ENCODE measurements at places on chromosomes 5 and 9.

- no peak for DNase-seq
Measured at GRCh38 chr5:157059093-157059539, at the start of gene HAVCR1. HAVCR1 (minus strand) TSS chr5:157059116; CDS start chr5:157057943, 1,173 bp downstream.

GRCh38 chr5:35309365-35310130 lies 79.3 kb upstream of the PRLR start:
- DNase-seq: no peak

GRCh38 chr5:129099184-129099569 lies 4.6 kb downstream of the ISOC1 start:
- no peak for DNase-seq

GRCh38 chr9:16624744-16625117 lies 245.7 kb downstream of the BNC2 start:
- DNase-seq: no peak

GRCh38 chr5:138461343-138462125 lies 3.7 kb upstream of the EGR1 start:
- no peak for DNase-seq

- DNase-seq: no peak
Measured at GRCh38 chr9:127176631-127177030, 54.2 kb upstream of the ANGPTL2 start.

- no peak for DNase-seq
Measured at GRCh38 chr5:169344629-169345028, 43.7 kb upstream of the SLIT3 start.

DNA sequence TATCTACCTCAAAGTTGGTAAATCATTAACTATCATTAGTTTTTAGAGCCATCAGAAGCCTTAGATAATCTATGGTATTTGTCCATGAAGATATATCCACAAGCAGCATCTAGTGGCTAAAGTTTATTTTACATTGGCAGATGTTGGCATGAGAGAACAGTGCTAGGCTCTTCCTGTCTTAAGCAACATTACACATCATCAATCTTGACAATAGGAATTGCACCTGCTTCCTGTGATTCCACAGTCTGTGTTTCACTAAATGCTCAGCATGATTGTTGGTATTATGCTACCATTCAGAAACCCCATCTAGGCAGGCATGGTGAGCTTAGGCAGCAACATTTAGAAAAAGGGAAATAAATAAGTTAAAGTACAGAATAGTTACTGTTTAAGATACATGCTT lies 246.6 kb downstream of the SLCO4C1 start:
- DNase-seq: no peak

GRCh38 chr5:76579166-76579937 lies 43.9 kb downstream of the F2RL2 start:
- DNase-seq: no peak

- DNase-seq: no peak
Measured at GRCh38 chr5:122730456-122730855, 44.4 kb upstream of the SNX2 start.

- DNase-seq: no peak
Measured at GRCh38 chr9:33198165-33198564, 31.0 kb upstream of the B4GALT1 start.

DNA sequence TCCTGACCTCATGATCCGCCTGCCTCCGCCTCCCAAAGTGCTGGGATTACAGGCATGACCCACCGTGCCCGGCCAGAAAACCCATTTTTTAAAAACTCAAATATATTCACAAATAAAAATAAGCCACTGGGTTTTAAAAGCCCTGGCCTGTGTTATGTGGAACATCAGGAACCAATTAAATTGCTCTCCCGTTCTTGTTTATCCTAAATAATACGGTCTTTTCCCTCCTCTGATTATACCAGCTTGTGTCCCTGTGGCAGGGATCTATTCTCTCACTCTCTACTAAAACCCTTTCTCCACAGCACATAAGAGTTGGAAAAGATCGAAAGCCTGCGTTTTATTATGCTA lies 30.1 kb upstream of the LPAR1 start:
- no peak for DNase-seq

DNA sequence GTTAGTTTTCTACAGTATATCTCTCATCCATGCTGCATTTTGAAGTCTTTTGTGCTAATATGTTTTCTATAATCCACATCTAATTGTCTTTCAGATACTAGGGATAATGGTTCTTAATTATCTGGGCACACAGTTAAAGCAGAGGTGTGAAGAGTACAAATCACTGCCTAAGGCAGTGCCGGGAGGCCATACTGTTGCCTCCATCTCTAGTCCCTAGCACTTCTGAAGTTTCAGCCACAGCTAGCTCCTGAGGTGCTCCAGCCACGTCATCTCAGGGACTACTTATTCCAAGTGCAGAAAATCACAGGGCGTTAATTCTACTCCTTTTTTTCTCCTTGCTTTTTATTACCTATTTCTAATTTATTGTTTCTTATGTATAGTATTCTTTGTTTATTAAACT lies 760.0 kb upstream of the FAM174A start:
- DNase-seq: no peak

DNA sequence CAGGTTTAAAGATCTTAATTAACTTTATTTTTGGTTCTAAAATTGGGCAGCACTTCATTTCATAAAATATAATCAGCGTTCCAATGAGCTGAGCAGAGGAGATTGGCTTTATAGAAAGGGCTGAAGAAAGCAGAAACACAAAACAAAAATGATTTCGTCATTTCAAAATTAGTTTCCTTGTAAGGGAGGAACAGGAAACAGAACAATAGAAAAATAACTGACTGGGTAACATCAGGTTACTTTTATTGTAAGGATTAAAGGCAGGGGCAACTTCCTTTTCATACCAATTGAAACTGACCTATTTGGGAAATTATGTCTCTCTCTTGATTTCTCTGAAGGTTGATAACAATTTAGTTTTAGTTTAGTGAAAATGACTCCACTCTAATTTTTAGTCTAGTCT lies 157.1 kb downstream of the ATP10B start:
- DNase-seq: no peak

DNA sequence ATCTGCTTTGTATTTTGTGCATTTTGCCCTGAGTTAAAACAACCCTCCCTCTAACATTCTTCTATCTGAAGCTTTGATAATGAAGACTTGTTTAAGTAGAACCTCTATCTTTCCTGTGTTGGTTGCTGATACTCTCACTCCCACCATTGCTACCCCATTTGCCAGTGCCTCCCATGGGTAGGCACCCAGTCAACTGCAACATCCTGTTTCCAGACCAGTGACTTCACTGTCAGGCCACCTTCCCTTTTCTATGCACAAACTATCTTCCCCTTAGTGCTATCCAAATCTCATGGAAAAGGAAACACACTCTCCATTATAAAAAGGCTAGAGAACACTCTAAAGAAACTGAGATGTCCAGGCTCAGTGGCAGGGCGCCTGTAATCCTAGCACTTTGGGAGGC lies 5.6 kb upstream of the IARS1 start:
- peak; percentile 5 for DNase-seq

GRCh38 chr5:170691657-170692056 lies 91.9 kb upstream of the GABRP start:
- no peak for DNase-seq

- DNase-seq: peak; percentile 28
Measured at GRCh38 chr9:99231711-99232110, 9.6 kb downstream of the SEC61B start.

GRCh38 chr9:134670042-134670525 lies 28.5 kb downstream of the COL5A1 start:
- no peak for DNase-seq

- DNase-seq: no peak
Measured at GRCh38 chr5:92944903-92945604, 636.0 kb downstream of the NR2F1-AS1 start.

DNA sequence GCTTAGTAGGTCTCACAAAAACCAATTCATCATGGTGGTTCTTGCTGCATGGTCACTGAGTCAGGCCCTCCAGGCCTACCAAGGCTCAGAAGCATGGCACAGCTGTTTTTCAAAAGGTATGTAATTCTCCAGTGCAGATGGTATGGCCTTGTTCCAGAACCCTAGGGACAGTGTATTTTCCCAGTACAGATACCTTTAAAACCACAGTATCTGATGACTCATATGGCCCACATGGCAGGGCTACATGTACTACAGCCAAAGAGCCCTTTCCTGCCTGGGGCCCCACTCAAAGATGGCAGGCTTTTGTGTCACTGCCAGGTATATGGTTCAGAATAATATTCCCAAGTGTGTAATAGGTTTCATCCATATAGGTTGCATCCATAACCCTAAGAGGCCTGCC lies 16.5 kb downstream of the CSF2 start:
- DNase-seq: no peak

- no peak for DNase-seq
Measured at GRCh38 chr5:103271570-103272289, 13.2 kb downstream of the MACIR start.

- DNase-seq: no peak
Measured at GRCh38 chr9:37062336-37062735, 28.3 kb upstream of the PAX5 start.

GRCh38 chr5:131245312-131245711 lies 18.5 kb upstream of the CDC42SE2 start:
- DNase-seq: no peak

DNA sequence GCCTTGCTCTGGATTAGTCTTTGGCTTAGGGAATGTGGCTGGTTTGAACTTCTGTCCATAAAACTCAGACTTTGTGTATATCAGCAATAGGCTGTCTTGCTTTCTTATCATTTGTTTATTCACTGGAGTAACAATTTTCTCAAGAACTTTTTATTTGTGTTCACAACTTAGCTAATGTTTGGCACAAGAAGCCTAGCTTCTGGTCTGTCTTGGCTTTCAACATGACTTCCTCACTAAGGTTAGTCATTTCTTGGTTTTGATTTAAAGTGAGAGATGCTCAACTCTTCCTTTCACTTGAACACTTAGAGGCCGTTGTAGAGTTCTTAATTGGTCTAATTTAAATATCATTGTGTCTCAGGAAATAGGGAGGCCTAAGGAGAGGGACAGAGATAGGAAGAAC lies 4.9 kb downstream of the FBXO38 start:
- DNase-seq: no peak

- no peak for DNase-seq
Measured at GRCh38 chr5:82804155-82804690, 273.0 kb downstream of the TMEM167A start.

DNA sequence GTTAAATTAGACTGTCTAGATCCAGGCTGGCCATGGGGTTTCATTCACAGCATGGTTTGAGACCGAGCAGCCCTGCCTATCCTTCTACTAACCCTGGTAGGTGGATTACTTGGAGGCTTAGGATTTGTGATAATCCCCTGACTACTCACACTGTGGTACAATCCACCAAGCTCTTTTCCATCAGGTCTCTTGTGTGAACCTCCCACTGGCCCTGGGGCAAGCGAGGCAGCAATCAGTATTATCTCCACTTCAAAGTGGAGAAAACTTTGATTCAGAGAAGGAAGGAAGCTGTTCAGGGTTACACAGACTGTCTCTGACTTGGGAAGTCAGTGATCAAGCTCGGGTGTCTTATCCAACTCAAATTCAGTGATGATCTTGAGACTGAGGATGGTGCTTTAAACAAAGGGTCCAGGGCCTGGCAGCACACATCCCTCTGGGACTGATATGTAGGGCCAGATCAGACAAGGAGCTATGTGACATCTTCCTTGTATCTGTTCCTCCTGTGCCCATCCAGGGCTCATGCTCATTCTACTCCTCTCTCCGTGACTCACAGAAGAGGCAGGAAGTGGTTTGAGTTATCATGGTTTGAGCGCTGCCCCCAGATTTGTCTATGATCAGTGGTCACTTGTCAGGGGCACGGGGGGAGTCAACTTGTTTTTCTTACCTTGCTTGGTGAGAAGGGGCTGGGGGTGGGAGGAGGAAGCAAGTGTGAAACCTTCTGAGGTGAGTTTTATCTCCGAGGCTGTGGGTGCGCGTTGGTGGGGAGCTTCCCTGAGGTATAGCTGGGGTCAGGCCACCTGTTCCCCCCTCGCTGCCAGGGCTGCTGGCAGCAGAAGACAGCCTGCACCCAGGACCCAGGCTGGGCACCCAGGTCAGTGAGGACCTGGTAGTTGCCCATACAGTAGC lies 48.6 kb downstream of the RGS3 start:
- DNase-seq: peak; percentile 45

DNA sequence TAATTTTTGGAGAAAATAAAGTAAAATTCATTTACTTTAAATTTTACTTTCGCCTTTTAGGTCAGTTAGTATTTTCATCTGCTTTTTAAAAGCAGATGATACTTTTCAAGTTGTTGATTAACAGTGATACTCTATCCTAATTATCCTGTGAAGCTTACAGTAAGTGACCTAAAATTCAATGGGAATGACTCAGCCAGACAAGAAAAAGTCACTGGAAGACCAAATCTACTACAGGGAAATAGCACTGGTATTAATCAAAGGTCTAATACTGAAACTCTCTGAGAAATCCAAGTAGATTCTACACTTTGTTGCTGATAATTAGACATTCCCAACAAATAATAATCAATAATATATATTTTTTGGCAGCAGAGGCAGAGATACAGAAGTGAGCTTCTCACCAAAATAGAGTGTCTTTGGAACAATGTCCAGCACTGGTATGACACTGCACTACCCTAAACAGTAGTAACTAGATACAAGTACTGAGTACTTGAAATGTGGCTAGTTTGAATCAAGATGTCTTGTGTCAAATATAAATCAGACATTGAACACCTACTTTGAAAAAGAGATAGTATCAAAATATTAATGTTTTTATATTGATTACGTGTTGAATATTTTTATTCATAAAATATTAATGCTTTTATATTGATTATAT lies 22.8 kb upstream of the ELL2 start:
- no peak for DNase-seq

DNA sequence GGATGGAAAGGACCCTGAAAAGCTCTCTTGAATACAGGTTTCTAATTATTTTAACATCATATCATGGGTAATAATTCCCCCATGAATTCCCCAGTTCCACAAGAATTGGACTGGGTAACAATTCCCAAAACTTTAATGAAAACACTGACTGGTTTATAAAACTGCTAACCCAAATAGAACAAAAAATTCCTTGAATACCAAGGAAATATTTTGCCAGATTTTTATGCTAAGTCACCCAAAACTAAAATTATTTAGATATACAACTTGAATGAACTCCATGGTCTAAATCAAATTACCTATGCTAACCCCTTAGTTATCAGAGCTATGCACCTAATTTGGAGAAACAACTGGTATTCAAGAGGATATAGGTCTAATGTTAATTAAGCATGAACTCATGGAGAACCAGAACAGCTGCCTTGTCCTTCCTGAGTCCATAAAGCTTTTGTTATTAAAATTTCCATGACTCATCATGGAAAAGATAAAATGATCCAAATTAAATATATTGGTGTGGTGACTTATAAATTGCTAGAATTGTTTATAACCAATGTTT lies 164.9 kb upstream of the TUT7 start:
- DNase-seq: no peak

DNA sequence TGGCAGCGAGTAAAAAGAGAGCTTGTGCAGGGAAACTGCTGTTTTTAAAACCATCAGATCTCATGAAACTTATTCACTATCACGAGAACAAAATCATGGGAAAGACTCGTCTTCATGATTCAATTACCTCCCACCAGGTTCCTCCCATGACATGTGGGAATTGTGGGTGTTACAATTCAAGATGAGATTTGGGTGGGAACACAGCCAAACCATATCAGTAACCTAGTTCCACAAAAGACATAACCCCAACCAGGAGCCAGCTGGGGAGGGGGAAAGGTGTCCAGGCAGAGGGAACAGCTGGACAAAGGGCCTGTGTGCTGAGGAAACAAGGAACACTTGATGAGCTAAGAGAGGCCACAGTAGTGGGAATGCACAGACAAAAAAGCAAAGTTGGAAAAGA lies 71.1 kb downstream of the BASP1 start:
- DNase-seq: no peak

GRCh38 chr5:67518227-67518626 lies 321.6 kb upstream of the CD180 start:
- no peak for DNase-seq

Measured in stimulated activated naive B cell treated with anti-CD40 and anti-IgM and Interleukin-4, amounts not matched to agents 10 μg/mL and 1 μg/mL and 100 μg/mL, for 72 hours (primary cell).